Muscle of back (tissue), 13 donors: ENCODE measurements at places on chromosomes 3 and 15. TPM values are rescaled to one million over a fixed set of nuclear protein-coding genes. Genes with fewer than 3 reads are reported as not detected.

DNA sequence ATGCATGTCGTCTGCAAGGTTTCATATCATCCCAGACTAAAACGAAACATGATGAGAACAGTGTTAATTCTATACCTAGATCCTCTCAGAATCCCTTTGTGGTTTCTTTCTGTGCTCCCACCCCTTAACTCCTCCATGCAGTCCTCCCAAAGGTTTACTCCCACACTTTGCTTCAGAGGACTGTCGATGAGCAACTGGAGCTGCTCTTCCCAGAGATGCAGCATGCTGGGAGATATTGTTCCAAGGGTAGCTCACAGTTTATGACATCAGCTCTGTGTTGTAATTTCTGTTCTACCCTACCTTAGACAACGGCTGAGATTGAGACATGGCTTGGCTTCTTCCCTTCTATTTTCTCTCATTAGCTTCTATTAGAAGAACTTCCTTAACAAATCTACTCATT, 313.0 kb upstream of the COL8A1 start:
- no peak for DNase-seq

TJP1 gene
- polyA plus RNA-seq = 49.6 TPM

- DNase-seq = no peak
Measured at GRCh38 chr3:192986379-192986778, 68.7 kb upstream of the MB21D2 start.

DNA sequence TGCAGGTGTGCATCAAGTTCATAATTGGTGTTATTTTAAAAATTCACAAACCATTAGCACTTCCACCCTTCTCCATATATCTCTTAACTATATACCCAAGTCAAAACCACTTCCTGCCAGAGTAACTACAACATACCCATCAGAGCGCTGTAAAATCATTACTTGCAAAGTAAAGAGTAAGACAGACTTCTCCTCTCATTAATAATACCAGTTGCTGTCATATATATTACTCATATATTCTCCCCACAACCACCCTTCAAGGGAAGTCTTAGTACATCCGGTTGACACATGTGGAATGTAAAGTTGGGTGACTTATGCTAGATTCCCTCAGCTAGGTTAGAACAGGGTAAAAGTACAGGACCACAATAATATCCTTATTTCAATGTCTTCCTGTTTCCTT, 5.6 kb downstream of the TERC start:
- DNase-seq = no peak

DNA sequence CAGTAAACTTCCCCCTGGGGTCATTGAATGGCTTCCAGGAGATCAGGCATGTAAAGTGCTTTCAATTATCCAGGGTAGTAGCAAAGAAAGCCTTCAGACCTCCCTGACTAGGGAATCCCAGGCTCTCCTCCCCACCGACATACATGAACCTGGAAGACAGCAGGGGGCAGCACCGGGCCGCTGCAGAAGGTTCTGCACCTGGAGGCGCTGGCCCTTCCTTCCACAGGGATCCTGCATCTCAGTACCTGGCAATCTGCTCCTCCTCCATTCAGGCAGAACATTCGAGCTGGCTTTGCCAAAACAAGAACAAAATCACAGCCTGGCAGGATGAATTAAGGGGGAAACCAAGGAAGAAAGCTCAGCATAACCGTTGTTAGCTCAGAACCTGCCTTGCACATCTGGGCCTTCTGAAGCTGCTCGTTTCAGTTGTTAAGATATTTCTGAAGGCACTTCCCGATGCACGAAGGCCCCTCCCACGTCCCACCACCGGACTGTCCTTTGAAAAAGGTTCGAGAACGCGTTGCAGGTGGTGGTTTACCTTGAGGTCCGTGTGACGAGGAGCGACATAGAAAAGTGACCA, 237.7 kb downstream of the SLCO3A1 start:
- no peak for DNase-seq

DNA sequence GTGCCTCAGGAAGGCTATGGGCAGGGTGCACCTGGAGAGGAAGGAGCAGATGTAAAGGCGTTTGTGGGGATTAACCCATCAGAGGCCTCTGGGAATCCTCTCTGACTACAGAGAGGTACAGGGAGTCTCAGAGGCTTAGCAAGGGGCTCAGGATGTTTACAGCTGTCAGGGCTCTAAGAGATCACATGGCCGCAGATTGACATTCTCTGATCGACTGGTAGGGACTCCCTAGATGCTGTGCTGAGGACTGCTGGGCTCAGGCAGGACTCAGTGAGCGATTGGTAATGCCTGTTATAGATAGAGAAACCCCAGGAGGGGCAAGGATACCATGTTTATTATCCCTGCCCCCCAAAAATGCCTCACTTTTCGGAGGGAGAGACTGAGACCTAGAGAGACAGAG, 103.5 kb downstream of the CORO2B start:
- no peak for DNase-seq

CATSPER2 gene
- polyA plus RNA-seq = 2.6 TPM

CACNA2D2 gene
- 6.8 TPM for polyA plus RNA-seq

GRCh38 chr15:69812861-69813261, 284.9 kb downstream of the TLE3 start:
- no peak for DNase-seq

DNA sequence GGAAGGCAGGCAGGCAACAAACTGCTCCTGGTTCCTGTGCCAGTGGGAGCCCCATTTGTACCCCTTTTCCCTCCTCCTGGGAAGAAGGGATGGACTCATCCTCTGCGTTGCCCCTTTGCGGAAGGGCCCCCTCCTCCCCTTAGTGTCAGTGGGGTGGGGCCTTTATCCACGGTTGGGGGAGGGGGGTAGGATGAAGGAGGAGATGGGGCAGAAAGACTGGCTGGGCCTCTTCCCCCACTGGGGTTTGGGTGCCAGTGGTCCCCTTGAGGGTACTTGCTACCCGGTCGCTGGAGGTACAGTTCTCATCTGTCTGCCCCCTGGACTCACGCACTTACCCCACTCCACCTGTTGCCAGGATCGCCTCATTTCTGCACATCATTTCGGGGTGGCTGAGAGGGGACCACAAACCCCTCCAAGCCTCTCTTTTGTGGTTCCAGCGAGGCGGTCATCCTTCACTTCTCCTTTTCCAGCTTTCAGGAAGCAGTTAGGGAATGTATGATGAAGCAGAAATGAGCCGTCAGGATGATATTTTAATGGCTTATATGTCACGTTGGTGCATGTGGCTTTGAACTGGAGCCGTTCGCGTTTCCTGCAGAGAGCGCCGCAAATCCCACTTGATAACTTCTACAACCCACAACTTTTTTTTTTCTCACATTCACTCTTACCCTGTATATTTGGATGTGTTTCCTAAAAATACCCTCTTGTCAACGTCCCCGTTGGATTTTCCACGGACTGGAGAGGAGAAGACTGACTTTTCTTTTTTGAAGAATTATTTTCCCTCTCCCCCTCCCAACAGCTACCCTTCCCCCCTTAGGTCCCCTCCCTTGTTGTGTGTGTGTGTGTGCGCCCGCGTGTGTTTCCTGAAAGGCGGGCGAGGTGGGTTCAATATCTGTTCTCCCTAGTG, at the start of gene ZIC4:
ZIC4 (minus strand) TSS at position 516 of the 904 bp plus-strand sequence. CDS start 3,746 bp downstream, outside the sequence.
- no peak for DNase-seq

DNA sequence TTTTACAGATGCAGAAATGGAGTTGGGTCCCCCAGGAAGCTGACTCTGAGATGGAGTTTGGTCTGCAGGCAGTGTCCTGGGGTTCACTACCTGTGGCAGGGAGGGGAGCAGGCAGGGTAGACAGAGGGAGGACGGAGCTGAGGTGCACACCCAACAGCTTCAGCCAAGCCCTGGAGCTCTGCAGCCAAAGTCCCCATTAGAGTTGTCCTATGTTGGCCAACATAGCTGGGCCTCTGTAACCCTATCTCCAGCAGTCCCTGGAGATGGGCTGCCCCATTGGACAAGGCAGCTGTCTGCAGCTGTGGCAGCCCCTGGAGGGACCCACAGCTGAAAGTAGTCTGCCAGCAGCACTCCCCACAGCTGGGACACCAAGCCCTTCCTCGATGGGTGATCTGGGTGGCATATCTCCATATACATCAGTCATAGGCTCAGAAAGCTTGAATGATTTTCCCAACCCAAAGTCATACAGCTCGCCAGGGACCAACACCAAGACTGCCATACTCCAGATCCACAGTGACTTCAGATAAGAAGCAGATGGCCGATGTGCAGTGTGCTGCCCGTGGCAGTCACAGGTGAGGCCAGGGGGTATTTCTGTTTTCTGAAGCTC, 31.9 kb downstream of the STARD5 start:
- no peak for DNase-seq

DNA sequence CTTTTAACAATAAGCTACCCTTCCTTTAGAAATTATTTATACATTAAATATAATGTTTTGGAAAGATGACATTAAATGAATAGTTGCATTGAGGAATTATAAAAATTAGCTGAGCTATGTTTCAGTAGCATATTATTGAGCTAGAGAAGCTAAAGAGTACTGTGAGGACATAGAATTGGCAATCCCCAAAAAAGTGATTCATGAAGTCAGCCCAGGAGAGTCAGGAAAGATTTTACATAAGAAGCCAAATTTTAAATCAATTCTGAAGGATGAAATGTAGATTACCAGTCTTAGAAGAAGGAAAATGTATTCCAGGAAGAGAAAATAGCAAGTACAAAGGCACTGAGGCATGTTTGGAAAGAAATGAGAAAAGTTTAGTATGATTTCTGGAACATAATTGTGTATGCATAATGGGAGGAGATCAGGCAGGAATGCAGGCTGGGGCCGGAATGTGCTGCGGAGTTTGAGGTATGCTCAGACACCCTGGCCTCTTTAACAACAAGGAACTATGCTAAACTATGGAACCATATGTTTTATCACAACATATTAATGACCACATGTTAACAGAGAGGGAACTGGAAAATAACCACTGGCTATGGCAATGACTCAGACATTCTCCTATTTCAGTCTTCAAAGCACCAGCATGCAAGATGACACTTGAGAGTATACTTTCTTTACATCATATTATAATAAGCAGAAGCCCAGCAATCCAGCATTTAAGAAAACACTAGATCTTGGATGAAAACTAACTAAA, 103.3 kb upstream of the COL8A1 start:
- no peak for DNase-seq

GRCh38 chr15:63598473-63599400, 1.6 kb downstream of the FBXL22 start:
- no peak for DNase-seq

DNA sequence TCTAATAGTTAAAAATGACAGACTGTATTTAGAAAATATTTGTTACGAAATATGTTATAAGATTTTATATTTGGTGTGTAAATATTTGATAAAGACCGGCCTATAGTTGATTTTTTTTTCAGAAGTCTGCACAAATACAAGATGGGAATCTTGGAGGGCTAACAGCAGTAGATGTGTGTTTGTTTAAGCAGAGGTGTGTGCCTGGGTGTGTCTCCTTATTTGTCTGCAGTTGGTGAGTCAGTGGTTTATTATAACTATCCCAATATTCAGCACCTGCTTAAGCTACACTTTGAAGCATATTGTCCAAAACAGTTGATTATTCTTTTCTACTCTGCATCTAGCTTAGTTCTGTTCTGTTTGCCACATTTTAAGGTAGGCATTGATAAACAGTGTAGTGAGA, 12.4 kb downstream of the GLCE start:
- no peak for DNase-seq

GRCh38 chr15:80436511-80437307, 32.5 kb downstream of the ARNT2 start:
- DNase-seq = no peak

RGMA gene
- polyA plus RNA-seq = 56.9 TPM

KCNH8 gene
- 0.13 TPM for polyA plus RNA-seq

SLCO2A1 gene
- polyA plus RNA-seq = 1.0 TPM

TRIM71 gene
- polyA plus RNA-seq = 0.26 TPM

DNA sequence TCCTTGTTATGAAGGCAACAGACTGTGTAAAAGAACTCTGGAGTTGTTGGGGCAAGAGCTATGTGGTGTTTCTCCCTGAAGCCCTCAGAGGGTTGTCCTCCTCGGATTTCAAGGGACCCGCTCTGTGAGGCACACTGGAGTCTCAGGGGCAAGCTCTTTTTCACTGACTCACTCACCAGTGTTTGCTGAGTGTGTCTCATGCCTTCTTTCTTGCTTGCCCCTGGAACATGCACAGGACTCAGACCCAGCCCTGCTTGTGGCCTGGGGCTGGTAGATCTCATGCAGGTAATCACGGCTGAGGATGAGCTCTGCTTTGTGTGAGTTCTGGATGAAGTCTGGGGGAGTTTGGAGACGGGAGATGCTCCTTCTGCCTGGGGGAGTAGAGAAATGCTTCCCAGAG, 93.7 kb downstream of the CACNA1D start:
- no peak for DNase-seq

- DNase-seq = no peak
Measured at GRCh38 chr15:62739507-62739906, 303.0 kb upstream of the TPM1 start.

DNA sequence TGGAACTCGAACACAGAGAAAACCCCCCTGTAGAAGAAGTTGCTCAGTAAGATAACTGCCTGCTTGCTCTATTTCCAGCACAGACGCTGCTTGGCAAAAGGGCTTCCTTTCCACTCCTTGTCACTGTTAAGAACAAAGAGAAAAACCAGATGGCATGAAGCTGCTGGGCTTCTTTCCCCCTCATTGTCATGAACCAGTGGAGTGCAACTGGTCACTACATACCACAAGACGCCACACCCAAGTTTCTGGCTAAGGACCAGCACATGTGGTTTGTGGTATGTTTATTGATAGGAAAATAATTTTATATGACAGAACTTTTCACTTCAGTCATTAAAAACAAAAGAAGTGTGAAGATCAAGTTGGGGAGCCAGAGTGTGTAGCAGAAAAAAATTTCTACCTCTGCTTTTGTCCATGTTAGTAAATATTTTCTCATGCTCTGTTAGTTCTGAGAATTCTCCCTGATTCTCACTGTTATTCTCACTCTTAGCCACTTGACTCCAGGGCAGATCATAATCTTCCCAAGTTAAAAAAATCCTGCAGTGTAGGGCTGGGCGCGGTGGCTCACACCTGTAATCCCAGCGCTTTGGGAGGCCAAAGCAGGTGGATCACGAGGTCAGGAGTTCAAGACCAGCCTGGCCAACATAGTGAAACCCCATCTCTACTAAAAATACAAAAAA, 37.9 kb downstream of the CLK3 start:
- peak; percentile 40 for DNase-seq

NT5DC2 gene
- 96.7 TPM for polyA plus RNA-seq

ZMYND10 gene
- polyA plus RNA-seq = 1.1 TPM

DNA sequence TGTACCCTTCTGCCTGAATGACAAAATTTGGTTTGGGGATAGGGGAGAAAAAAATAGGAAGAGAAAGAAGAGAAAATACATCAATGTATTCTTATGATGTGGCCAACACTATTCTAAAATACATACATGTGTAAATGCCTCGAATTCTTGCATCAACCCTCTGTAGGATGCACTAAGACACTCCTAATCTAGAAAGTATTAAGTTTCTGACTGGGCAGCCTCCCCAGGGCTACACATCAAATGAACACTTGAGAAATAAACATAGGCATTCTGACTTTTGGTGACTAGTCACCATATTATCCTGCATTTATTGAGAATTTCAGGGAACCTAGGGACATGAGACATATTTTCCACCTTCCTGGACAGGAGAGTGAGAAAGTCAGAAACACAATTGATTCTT, 109.2 kb downstream of the CPNE4 start:
- peak; percentile 4 for DNase-seq

CHRNA7 gene
- 1.8 TPM for polyA plus RNA-seq

DNA sequence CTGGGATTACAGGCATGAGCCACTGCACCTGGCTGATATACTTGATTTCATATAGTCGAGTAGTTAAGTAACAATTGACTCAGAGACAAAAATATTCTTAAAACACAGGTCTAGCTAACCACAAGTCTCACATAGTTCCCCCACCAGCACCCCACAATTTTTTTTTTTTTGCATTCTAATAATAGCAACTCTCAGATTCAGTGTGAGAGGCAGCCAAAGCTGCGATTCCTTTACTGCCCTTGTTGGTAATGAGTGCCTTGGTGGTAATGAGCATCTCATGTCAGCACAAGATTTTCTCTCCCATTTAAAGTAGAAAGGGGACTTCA, 72.5 kb downstream of the WWTR1 start:
- DNase-seq = no peak

GRCh38 chr3:115549071-115549470, 74.2 kb upstream of the GAP43 start:
- DNase-seq = peak; percentile 30
